MCF 10A (cell line): ENCODE measurements at places on chromosomes 16 and 17. TPM values are rescaled to one million over a fixed set of nuclear protein-coding genes. Genes with fewer than 3 reads are reported as not detected.
A peak's percentile ranks its signal among the peaks of the same experiment; 100 is the strongest.

- no peak for DNase-seq
These were observed 723 bp downstream of the NTHL1 start for GRCh38 chr16:2046893-2047329.

GRCh38 chr17:44568945-44569858, 11.9 kb downstream of the FZD2 start:
- peak; percentile 11 for DNase-seq

The FAM20A gene
- total RNA-seq: not detected in 2 replicates

The KRT20 gene
- not detected in 2 replicates for total RNA-seq

The CNTNAP1 gene
- total RNA-seq: 1.2 and 1.5 TPM in 2 replicates

- DNase-seq: peak; percentile 95
These were observed 16.3 kb upstream of the AURKB start for GRCh38 chr17:8226536-8227237.

DNA sequence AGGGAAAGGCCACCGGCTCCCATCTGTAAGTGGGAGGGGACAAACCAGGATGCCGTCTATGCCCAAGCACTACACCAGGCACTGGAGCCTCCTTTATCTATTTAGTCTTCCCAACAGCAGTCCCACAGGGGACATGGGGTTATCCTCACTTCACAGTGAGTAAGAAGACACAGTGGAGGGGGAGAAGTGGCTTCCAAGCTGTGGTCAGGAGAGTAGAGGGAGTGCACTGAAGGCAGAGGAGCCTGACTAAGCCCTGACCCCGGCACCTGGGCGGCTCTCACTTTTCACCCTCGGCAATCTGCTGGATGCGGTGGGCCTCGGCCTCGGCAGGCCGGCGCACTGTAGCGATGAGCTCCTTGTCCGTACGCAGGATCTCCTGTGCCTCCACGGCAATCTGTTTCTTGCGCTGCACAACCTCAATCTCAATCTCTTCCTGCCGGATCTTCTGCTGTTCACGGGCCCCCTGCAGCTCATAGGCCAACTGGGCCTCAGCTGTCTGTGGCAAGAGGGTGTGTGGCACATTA, 15.9 kb downstream of the FLOT2 start:
- no peak for DNase-seq

GRCh38 chr17:30929081-30929633, 7.4 kb downstream of the ADAP2 start:
- no peak for DNase-seq

GRCh38 chr17:80137131-80137530, 9.8 kb downstream of the EIF4A3 start:
- DNase-seq: no peak

DNA sequence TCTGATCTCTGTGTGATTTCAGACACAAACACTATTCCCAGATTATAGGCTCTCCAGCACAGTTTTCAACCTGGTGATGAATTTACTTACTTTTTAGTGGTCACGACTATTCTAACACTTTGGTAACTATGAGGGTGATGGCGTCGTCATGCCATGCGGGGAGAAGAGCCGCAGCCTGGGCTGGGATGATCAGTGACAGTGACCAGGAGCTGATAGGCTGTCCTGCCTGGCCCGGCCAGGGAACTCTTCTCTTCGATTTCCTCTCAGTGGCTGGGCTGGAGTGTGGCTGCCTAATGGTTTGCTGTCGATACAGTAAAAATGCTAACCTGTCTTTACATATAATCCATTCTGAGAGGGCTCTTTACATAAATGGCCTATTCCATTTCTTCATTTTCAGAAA, 113.1 kb downstream of the IRX3 start:
- DNase-seq: no peak

- DNase-seq: no peak
These were observed 2.8 kb downstream of the CCL23 start for GRCh38 chr17:36014946-36015345.

GRCh38 chr17:28540231-28540630, 12.2 kb downstream of the UNC119 start:
- DNase-seq: no peak

DNA sequence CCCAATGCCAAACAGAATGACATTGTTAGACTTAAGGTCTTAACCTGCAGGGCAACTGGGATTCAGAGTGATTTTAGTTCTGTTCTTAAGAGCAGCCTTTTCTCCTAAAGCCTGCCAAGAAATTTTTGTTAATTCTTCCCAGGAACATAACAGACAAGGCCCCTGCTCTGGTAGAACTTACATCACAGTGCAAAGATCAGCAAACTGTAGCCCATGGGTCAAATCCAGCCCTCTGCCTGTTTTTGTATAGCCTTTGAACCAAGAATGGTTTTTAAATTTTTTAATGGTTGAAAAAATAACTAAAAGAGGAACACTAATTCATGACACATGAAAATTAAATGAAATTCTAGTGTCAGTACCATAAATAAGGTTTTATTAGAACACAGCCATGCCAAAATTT, 3.8 kb downstream of the ACSM3 start:
- DNase-seq: no peak

GRCh38 chr17:66466106-66466820, 163.8 kb downstream of the PRKCA start:
- no peak for DNase-seq

DNA sequence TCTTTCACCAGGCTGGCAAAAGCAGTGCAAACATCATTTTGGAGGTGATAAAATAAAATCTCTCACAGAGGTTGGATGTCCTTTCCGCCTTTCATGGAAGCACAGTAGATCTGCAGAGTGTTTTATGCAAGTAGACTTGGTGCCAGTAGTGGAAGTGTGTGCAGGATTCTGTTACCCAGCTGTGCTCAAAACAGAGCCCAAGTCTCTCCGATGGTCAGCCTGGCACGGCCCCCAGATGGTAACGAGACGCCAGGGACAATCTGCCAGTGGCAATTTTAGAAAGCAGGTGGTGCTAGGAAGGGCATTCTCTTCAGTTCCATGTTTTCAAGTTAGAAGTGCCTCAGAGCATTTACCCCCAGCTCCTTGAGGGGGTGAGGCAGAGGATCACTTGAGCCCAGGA, 1.5 kb upstream of the MTHFSD start:
- no peak for DNase-seq

GRCh38 chr17:48427598-48427997, 2.4 kb downstream of the SKAP1 start:
- no peak for DNase-seq

The DCTPP1 gene
- total RNA-seq: 29.1 and 42.4 TPM in 2 replicates

DNA sequence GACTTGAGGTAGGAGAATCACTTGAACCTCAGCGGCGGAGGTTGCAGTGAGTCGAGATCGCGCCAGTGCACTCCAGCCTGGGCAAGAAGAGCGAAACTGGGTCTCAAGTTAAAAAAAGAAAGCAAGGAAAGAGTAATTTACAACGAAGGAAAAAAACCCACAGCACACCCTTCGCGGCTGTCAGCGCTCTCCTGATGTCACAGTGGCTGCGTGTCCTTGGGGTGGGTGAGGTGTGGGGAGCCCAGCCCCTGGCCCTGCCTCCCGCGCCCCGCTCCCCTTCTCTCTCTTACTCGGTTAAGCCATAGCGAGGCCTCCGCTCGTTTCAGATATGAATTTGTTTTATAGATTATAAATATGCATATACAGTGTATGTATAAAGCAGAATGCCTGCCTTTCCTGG, 740 bp upstream of the JPT2 start:
- DNase-seq: no peak

DNA sequence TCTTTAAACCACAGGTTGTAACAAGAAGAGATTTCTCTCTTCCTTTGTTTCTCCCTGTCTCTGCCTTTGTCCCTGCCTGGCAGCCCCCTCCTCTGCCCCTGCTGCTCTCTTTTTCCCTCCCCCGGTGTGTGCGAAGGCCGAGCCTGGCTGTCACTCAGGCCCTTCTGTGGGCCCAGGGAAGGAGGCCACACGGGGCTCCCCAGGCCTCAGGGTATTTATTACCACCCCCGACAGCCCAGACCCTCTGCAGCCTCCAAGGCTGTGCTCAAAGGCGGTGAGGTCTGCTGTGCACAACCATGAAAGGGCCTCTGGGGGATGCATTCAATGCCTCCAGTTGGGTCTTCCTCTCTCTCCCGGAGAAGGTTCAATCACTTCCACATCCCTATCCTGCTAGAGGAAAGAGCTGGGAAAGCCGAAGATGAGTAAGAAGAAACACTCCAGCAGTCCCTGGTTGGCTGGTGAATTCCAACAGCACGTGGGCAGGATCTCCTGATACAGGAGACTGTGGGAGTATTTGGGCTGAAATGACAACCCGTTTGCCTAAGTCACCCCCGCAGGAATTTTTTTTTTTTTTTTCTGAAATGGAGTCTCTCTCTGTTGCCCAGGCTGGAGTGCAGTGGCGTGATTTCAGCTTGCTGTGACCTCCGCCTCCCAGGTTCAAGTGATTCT, 34.2 kb downstream of the ZNF423 start:
- DNase-seq: no peak

- DNase-seq: no peak
These were observed 17.6 kb downstream of the TRPV3 start for GRCh38 chr17:3539881-3540540.

The C17orf100 gene
- 1.4 and 1.7 TPM in 2 replicates for total RNA-seq

GRCh38 chr17:14933676-14934075, 331.4 kb downstream of the PMP22 start:
- no peak for DNase-seq

DNA sequence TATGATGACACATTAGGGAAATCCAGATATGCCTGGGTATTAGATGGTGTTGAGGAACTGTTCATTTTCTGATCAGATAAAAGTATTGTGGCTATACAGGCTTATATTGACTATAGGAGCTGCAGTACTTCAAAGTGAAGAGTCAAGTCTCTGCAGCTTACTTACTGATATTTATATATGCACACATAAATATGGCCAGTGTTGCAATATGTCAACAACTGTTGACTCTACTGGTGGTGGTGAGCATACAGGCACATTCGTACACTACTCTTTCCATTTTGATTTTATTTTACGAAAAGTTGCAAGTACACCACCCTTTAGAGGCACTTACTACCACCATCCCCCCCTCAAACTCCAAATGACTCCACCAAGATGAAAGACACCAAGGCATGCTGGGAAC, 2.5 kb downstream of the CIAO2B start:
- no peak for DNase-seq

- DNase-seq: peak; percentile 63
These were observed 76.2 kb upstream of the KSR1 start for GRCh38 chr17:27379888-27380533.

DNA sequence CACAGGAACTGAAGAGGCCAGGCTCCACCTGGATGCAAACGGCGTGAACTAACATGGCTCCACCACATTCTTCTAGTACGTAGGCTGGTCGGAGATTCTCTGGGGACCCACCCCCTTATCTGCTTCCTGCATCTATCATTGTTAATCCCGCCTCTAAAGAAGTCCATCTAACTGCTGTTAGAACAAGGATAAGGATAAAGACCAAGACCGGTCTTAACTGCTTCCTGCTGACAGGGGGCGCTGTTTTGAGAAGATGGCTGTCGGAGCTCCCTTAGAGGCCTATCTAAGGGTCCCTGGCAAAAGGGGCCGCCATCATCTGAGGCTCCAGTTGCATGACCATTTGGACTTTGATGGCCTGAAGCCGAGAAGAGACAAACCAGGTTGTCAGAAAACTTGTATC, 25.8 kb upstream of the TNFSF12 start:
- DNase-seq: no peak

DNA sequence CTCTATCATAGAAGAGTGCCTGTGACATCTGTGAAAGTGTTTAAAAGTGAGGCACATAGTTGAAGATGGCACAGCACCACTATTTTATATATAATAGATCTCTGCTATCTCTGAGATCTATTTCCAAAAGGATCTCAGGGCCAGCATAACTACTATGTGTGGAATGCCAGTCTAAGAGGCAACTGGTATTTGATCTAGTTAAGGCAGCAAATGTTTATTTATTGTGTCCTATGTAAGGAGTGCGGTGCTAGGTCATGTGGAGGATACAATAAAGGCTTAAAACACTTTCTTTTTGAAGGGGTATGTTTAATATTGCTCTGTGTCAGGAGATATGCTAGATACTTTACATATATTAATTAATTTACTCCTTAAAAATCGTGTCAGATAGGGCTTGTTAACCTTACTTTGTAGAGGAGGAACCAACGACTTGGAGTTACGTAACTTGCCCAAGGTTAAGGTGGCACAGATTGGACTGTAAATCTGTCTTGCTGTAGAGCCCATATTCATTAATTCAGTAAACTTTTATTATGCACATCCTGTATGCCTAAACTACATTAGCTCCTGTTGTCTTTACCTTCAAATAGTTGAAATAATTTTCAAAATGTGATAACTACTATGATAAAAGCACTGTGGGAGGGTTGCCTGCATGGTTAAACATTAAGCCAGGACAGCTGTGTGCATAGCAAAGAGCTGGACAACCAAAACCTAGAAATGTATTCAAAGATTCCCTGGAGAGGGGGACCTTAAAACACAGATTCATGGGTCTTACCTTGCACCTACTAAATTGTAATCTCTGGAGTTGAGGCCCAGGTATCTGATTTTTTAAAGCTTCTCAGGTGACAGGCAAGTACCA, 83.3 kb downstream of the NLK start:
- no peak for DNase-seq

DNA sequence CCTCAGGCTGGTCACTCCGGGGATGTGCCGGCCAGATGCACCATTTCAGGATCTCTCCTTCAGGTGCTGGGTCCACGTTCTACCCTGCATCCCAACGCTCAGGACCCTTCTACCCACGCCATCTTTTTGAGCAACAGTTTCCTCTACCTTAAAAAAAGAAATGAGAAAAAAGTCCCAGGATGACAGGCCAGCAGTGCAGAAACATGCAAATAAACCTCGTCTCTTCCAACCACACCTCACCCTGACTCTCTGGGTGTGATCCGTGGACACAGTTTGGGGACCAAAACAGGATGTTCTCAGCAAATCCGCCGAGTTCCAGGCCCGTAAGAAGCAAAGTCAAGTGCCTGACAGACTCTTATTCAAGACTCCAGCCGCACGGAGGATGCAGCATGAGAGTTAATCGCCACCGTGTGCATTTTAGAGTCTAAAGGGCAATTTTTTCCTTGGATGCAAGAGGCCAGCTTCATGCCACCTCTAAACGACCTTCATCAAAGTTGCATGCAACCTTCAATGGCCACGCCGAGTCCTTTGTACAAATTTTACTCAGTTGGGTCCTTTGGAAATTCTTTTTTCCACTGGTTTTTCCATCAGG, 99.6 kb downstream of the ZFHX3 start:
- DNase-seq: no peak

The VTN gene
- total RNA-seq: not detected in 2 replicates

The HYDIN gene
- total RNA-seq: 0.35 TPM in 1 of 2 replicates, not detected in the other

DNA sequence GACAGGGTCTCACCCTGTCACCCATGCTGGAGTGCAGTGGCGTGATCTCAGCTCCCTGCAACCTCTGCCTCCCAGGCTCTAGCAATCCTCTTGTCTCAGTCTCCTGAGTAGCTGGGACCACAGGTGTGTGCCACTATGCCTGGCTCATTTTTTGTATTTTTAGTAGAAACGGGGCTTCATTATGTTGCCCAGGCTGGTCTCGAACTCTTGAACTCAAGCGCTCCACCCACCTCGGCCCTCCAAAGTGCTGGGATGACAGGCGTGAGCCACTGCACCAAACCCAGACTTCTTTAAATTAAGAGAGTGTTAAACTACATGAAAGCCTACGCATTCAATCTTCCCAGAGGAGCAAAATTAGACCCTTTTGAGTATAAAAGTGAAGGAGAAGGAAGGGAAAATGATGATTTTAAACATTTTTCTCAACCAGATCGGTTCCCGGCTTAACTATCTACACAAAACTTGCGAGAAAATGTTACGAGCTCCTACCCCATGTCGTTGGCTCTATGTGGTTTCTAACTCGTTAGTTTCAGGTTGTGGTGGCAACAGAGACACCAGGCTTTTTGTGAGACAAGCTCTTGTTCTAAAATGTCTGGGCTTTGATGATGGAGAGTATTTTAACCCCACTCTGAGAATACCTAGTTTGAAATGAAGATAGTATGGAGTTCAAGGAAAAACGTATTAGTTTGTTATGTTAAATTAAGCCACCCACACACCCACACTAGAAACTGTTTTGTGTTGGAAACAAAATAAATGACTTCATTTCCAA, 26.3 kb downstream of the STAT5B start:
- no peak for DNase-seq

The SALL1 gene
- not detected in 2 replicates for total RNA-seq
